Activated CD4-positive, alpha-beta T cell treated with anti-CD3 and anti-CD28 coated beads, Interleukin-2, amount 10 ng/mL, durations not matched to agents 24 days and 14 days (primary cell): ENCODE measurements at places on chromosomes 3 and 15. TPM values are rescaled to one million over a fixed set of nuclear protein-coding genes. Genes with fewer than 3 reads are reported as not detected.

The IL17RE gene
- 1.1 TPM in 2 replicates for total RNA-seq

The SLC24A5 gene
- not detected in 2 replicates for total RNA-seq

The MESP2 gene
- 0.24 TPM in 1 of 2 replicates, not detected in the other for total RNA-seq

The FGF7 gene
- total RNA-seq, result not detected in 2 replicates

The MESP1 gene
- 5.6 and 7.3 TPM in 2 replicates for total RNA-seq

The TRIM42 gene
- not detected in 2 replicates for total RNA-seq

The LRRC2 gene
- total RNA-seq, result not detected in 2 replicates

The VIPR1 gene
- total RNA-seq, result 0.68 and 0.80 TPM in 2 replicates

The CD200 gene
- total RNA-seq, result 144 and 151 TPM in 2 replicates

The GOLGA6L10 gene
- total RNA-seq, result 0.76 and 0.96 TPM in 2 replicates

- no peaks in the 10 kb centered on the region for H3K36me3 ChIP-seq
- peaks cover 6% of the 10 kb centered on the region for H3K27me3 ChIP-seq
- H3K4me3 ChIP-seq, result no peak overlapping the region
These were observed 68.9 kb upstream of the PCSK6 start for GRCh38 chr15:101558221-101558941.

DNA sequence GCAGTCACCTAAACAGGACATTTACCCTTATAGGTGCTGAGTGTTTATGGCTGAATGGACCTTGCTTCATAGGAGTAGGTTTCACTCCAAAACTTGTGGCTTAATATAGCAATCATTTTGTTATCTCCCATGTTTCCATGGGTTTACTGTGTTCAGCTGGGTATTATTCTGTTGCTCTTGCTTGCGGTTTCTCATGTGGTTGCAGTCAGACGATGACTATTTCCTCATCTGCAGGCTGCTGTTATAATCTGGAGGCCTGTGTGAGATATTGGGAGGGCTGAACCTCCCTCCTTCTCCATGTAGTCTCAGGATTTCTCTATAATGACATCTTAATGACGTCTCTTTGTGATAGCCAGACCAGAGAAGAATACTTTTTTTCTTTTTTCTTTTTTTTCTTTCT is 98.1 kb downstream of the ZPLD1 start:
- DNase-seq, result no peak
- no peak overlapping the region for H3K27ac ChIP-seq
- H3K36me3 ChIP-seq, result no peaks in the 10 kb centered on the region
- no peak overlapping the region for H3K4me3 ChIP-seq

- DNase-seq, result no peak
- no peaks in the 10 kb centered on the region for H3K4me1 ChIP-seq
- no peak overlapping the region for H3K4me3 ChIP-seq
- peaks cover 1% of the 10 kb centered on the region for H3K27me3 ChIP-seq
- H3K27ac ChIP-seq, result no peak overlapping the region
These were observed 155.9 kb downstream of the MEIS2 start for GRCh38 chr15:36944442-36944841.

- no peaks in the 10 kb centered on the region for H3K27me3 ChIP-seq
- no peak overlapping the region for H3K27ac ChIP-seq
- H3K4me1 ChIP-seq, result no peaks in the 10 kb centered on the region
- H3K36me3 ChIP-seq, result no peaks in the 10 kb centered on the region
These were observed 132.2 kb downstream of the GREM1 start for GRCh38 chr15:32849769-32850668.

GRCh38 chr15:90987561-90988141 is 6.7 kb downstream of the PRC1 start:
- no peak overlapping the region for H3K4me3 ChIP-seq
- peaks cover 32% of the 10 kb centered on the region for H3K36me3 ChIP-seq
- DNase-seq, result no peak

DNA sequence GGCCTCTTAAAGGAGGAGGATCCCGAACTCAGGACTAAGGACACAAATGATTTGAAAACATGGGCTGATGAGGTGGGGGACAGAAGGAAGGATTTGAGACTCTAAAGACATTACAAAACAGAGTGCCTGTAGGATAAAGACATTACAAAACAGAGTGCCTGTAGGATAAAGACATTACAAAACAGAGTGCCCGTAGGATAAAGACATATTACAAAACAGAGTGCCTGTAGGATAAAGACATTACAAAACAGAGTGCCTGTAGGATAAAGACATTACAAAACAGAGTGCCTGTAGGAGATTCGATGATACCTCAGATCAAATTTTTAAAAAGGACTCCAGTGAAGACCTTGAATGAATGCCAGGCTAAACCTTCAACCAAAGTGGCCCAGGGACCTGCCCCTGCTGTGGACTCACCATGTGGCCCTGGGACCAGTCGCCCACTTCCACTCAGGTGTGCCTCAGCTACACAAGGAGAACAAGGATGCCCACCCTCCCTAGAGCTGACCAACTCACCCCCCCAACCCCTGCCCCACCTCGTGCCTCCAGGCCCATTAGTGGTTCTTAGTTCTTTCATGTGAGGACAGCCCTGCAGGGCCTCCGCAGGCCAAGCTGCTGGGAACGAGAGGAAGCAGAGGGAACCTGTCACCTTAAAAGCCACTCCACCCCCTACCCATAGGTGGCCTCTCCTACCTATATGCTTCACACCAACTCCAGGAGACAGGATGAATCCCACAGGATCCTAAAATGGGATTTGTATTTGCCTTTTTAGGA is 59.8 kb downstream of the SH3BP5 start:
- peaks cover 71% of the 10 kb centered on the region for H3K4me1 ChIP-seq
- peaks cover 13% of the 10 kb centered on the region for H3K36me3 ChIP-seq
- peak; percentile 71 for DNase-seq
- H3K4me3 ChIP-seq, result no peak overlapping the region

DNA sequence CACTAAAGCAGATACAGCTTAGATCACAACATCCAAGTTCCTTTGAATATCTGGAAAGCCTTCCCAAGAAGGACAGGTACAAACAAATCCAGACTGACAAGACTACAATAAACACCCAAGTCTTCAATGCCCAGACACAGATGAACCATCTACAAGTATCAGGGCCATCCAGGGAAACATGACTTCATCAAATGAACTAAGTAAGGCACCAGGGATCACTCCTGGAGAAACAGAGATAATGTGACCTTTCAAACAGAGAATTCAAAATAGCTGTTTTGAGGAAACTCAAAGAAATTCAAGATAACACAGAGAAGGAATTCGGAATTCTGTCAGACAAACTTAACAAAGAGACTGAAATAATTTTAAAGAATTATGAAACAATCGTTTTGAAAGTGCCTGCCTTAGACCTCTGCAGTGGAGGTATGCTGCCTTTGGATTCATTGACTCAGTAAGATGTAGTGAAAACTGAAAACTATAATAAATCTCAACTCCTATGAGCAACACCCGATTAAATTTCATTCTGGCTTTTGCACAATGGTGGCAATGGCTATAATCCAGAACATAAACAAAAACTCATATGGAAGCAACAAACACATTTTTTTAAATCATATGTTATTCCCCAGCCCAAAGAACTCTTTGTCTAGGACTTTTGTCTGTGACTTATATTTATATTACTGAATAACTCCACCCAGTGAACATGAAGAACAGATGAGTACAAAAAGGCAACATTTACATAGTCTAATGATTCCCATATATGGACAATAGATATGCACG is 12.6 kb upstream of the COL8A1 start:
- H3K27me3 ChIP-seq, result no peaks in the 10 kb centered on the region
- no peak overlapping the region for H3K27ac ChIP-seq
- H3K4me3 ChIP-seq, result no peak overlapping the region
- peaks cover 2% of the 10 kb centered on the region for H3K4me1 ChIP-seq

GRCh38 chr15:38021259-38021658 is 86.8 kb downstream of the TMCO5A start:
- H3K4me3 ChIP-seq, result no peak overlapping the region
- H3K36me3 ChIP-seq, result no peaks in the 10 kb centered on the region
- peaks cover 3% of the 10 kb centered on the region for H3K27me3 ChIP-seq
- H3K4me1 ChIP-seq, result no peaks in the 10 kb centered on the region
- no peak for DNase-seq
- no peak overlapping the region for H3K27ac ChIP-seq

GRCh38 chr3:16839271-16840100 is 45.3 kb upstream of the PLCL2 start:
- peaks cover under 1% of the 10 kb centered on the region for H3K27me3 ChIP-seq
- H3K4me1 ChIP-seq, result peaks cover 58% of the 10 kb centered on the region
- peak; percentile 55 for DNase-seq

DNA sequence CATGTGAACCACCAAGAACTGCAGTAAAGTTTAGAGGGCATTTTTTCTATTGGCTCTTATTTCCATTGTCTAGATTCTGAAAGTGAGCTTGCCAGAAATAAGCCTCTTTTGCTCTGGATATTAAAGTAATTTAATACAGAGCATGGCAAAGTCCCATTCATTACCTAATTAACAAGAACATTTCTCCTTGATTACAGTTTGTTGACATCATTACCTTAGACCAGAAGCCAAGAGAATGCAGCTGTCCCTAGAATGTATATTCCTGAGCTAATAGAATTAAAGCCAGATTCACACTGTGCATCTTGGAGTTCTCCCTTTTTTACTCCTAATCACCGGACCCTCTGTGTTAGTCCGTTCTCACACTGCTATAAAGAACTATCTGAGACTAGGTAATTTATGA is 46.4 kb upstream of the TM4SF4 start:
- H3K4me3 ChIP-seq, result no peak overlapping the region
- peaks cover 23% of the 10 kb centered on the region for H3K27me3 ChIP-seq
- no peaks in the 10 kb centered on the region for H3K36me3 ChIP-seq
- DNase-seq, result no peak
- no peak overlapping the region for H3K27ac ChIP-seq

DNA sequence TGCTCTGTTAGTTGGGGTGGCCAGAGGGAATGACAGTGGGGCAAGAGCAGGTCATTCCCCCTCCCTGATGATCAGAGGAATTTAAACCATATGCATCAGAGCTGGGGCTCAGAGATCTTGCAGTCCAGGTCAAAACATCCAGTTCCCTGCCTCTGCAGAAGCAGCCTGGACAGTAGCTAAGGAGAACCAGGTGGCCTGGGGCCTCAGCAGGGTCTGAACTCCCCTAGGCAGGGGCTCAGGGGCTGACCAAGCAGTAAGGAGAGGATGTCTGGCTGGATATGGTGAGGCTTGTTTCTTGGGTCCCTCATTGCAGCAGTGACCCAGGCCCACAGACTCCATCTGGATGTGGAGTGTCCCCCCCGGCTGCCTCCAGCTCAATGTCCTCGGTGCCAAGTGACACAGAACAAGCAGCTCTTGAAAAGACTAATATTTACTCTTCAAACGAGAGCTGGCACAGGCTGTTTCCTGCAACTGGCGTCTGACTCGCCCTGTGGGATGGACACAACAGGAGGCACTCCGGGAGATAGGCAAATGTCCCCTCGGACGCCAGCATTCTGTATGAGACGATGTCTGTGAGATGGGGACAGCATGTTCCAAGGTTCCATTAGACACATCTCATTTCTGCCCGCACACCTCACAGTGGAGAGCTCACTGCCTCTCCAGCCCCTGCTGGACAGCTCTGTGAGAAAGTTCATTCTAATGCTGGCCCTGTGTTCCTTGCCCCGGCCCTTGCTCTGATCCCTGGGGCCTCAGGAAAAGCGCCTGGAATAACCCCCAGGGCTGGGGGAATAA is 37.1 kb downstream of the SEC22C start:
- no peak overlapping the region for H3K4me3 ChIP-seq
- no peak for DNase-seq
- no peaks in the 10 kb centered on the region for H3K27me3 ChIP-seq
- H3K4me1 ChIP-seq, result peaks cover 4% of the 10 kb centered on the region

DNA sequence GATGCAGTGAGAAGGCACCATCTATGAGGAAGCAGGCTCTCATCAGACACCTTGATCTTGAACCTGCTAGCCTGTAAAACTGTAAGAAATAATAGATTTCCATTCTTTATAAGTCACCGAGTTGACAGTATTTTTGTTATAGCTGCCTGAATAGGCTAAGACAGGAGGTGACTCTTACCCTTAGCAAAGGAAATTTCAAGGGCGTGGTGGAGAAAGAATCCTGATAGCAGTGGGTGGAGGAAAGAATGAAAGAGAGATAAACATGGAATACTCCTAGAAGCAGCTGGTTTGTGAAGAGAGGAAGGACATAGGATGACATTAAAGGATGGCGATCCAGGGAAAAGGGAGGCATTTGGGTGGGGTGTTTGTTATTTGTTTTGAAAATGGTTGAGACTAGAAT is 41.4 kb downstream of the SIDT1 start:
- DNase-seq, result no peak
- peaks cover 4% of the 10 kb centered on the region for H3K36me3 ChIP-seq
- no peaks in the 10 kb centered on the region for H3K27me3 ChIP-seq
- H3K4me3 ChIP-seq, result no peak overlapping the region
- peaks cover 5% of the 10 kb centered on the region for H3K4me1 ChIP-seq

DNA sequence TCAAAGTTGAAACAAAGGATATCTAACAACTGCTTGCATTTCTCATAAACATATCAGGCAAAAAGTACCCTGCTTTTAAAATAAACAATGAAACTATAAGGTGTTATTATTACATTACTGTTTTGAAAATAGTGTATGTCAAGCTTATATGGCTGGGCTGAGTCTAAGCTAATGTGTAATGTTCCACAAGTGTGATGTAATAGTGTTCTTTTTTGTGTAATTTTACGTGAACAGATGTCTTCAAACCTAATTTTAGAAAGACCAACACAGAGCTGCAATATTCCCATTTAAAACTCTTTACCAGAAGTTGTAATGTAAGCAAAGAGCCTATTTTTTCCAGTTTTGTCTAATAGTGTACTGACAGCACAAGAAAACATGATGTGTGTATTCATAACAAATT is 34.0 kb downstream of the MINDY2 start:
- peaks cover 8% of the 10 kb centered on the region for H3K4me1 ChIP-seq
- no peaks in the 10 kb centered on the region for H3K27me3 ChIP-seq
- DNase-seq, result no peak
- peaks cover 13% of the 10 kb centered on the region for H3K36me3 ChIP-seq
- H3K4me3 ChIP-seq, result no peak overlapping the region
- no peak overlapping the region for H3K27ac ChIP-seq
